ENCODE measurements at places on chromosomes 3 and 15. TPM values are rescaled to one million over a fixed set of nuclear protein-coding genes. Genes with fewer than 3 reads are reported as not detected.

Gene OR5K2
- total RNA-seq: not detected

DNA sequence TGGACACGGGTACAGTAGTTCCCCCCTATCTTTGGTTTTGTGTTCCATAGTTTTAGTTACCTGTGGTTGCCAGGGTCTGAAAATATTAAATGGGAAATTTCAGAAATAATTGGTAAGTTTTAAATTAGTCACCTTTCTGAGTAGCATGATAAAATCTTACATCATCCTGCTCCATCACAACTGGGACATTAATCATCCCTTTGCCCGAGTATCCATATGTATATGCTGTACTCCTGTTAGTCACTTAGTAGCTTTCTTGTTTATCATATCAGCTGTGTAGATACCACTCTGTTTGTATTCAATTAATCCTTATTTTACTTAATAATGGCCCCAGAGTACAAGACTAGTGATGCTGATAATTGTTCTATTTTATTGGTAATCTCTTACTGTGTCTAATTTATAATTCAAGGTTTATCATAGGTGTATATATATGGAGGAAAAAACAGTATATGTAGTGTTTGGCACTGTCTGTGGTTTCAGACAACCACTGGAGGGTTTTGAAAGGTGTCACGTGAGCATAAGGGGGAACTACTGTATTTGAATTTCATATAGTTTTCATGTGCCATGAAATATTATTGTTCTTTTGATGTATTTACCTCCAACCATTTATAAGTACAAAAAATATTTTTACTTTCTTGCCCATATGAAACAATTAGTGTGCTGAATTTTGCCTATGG, 41.4 kb downstream of the CTDSPL2 start:
- H3K4me1 ChIP-seq: no peaks in the 10 kb centered on the region
- peaks cover 18% of the 10 kb centered on the region for H3K36me3 ChIP-seq
- H3K27me3 ChIP-seq: no peaks in the 10 kb centered on the region
- no peak for DNase-seq

DNA sequence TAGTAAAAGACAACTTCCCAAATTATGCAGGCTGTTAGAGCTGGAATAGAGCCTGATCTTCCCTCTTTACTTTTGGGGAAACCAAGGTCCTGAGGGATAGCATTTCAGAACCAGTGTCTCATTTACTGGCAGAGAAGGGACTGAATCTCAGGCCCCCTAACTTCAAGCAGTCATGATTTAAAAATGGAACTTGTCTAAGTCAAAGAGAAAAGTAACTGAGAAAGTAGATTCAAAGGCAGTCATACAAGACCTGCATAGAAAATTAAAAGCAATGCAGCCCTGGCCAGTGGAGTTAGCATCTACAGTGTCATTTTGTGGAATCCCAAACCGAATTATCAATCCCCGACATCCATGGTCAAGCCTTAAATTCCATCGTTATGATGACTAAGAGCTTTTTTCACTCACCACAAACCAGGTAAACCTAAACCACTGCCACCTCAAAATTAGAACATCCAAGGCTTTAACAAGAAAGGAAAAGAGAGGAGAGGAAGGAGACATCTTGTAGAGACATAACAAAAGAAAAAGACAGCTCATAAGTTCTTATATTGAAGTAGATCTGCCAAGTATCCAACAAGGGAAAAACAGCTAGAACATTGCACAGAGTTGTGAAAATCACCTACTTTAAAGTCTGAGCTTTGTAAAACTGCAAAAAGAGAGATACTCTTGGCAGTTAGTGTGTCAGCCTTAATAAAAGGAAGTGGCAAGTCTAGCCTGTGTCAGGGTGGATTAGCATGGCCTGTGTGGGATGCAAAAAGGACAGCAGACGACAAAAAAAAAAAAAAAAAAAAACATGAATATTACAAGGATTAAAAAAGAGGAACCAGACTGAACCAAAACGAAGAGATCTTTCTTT, 54.1 kb upstream of the CCR2 start:
- no peaks in the 10 kb centered on the region for H3K36me3 ChIP-seq
- no peaks in the 10 kb centered on the region for H3K27me3 ChIP-seq

- H3K27ac ChIP-seq: no peak overlapping the region
- no peak overlapping the region for H3K4me3 ChIP-seq
- H3K4me1 ChIP-seq: peaks cover 29% of the 10 kb centered on the region
- no peaks in the 10 kb centered on the region for H3K27me3 ChIP-seq
Observed at GRCh38 chr15:73607405-73607804, 25.8 kb downstream of the NPTN start.
